ENCODE measurements at places on chromosomes 7 and 10. TPM values are rescaled to one million over a fixed set of nuclear protein-coding genes. Genes with fewer than 3 reads are reported as not detected.

The RBP4 gene
- 255 TPM for total RNA-seq

DNA sequence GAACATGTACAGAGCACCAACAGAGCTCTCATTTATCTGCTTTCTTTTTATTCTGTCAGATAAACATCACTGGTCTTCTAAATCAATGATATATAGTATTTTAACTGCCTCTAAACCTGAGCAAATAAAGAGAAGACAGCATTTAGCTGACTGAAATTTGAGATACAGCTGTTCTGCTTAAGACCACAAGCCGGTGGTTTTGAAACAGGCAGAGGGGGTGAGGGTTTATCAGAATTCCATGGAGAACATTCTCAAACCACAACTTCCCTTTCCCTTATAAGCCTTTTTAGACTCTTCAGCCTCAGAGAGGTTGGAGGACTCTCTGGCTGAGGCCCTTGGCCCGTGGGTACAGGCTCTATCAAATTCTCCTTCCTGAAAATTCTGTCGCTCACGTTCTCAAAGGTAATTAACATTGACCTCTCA lies 87.4 kb upstream of the RSU1 start:
- no peak for DNase-seq

The FKBP6 gene
- not detected for total RNA-seq

GRCh38 chr10:68155615-68156210 lies 46.4 kb downstream of the MYPN start:
- DNase-seq, result no peak

The SEMA3A gene
- total RNA-seq, result 55.4 TPM

DNA sequence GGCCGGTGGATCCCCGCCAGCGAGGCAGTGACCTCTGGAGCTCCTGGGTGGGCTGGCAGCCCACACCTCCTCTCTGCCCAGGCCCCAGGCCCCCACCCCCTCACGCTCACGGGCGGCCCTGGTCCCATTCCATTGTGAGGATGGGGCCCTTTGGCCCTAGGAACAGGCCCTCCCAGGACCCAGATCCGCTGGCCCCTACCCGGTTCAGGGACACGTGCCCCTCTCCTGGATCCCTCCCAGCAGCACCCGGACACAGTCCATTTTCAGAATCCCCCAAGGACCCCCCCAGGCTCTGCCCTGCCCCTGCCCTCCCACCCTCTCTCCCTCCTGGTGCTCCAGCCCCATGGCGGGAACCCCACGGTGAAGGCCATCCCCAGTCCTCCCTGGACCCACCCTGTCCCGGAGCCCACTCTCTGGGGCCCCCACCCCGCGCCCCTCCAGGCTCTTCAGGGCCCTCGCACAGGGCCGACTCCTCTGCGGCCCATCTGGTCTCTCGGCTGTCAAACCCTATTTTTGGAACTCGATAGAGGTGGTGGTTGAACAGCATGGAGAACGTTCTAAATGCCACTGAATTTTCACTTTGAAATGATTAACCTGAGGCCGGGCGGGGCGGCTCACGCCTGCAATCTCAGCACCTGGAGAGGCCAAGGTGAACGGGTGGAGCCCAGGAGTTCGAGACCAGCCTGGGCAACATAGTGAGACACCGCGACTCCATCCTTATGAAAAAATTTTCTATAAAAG lies 8.1 kb downstream of the ADAP1 start:
- peak; percentile 74 for DNase-seq

- no peak for DNase-seq
These were observed 140.7 kb downstream of the ICA1 start for GRCh38 chr7:8121243-8121642.

GRCh38 chr10:3473271-3473670 lies 300.7 kb upstream of the PITRM1 start:
- DNase-seq, result no peak

DNA sequence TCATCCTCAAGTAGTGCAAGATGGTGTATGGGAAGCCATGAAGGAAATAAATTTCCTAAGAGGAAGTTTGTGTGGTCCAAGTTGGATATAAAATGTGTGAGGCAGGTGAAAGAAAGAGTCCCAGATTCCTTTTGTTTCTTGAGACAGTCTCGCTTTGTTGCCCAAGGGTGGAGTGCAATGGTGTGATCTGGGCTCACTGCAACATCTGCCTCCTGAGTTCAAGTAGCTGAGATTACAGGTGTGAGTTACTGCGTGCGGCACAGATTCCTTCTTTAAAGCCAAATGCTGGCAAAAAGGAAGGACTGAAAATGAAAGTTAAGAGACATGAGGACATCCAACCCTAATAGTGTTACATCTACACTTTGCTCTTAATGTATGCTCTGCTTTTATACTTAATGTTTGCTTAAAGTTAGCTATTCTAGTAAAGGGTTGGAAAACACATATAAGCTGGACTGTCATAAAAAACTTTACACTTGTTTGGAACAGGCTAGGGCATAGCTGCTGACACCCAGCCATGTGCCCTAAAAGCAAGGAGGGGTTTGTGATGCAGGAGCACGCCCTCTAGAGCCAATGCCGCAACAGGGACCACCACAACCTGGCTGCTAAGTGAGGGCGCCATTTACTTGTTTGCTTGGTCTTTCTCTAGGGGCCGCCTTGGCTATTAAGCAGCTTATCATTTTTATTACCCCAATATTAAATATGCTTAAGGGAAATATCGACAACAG lies 34.5 kb downstream of the CLEC2L start:
- DNase-seq, result no peak

DNA sequence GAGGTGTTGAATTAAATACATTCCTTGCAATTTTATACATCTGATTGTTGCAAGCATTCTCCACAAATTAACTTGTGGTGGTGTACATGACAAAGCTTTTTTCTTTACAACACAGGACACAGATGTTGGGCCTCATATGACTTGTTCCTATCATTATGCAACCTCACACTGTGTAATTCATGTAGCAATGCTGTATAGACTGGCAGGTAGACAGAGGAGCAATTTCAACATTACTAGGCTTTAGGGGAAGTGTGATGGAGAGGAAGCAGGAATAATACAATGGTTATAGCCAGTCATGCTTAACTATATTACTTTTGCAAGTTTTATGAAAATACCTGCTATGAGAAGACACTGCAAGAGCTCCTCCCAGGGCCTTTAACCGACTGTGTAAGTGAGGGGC lies 832.1 kb downstream of the CNTNAP2 start:
- no peak for DNase-seq

- no peak for DNase-seq
These were observed 14.4 kb downstream of the SPOCK2 start for GRCh38 chr10:72073708-72074573.

The SPAM1 gene
- not detected for total RNA-seq

The GIMAP5 gene
- total RNA-seq, result not detected

The SCART1 gene
- 0.73 TPM for total RNA-seq

- DNase-seq, result peak; percentile 55
These were observed 3.6 kb upstream of the ARID5B start for GRCh38 chr10:61897671-61898434.

DNA sequence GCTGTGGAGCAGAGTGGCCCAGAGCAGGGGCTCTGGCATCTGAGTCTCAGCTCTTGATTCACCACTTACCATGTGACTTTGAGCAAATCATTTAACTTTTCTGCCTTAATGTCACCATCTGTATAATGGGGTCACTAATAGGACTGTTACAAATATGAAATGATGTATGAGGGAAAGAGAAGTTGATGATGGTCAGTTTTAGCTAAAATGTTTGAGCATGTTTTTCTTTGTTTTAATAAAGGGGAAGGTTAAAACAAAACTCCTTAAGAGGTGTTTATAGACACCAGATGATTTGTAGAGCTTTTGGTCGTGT lies 81.0 kb downstream of the CCNY start:
- DNase-seq, result no peak

DNA sequence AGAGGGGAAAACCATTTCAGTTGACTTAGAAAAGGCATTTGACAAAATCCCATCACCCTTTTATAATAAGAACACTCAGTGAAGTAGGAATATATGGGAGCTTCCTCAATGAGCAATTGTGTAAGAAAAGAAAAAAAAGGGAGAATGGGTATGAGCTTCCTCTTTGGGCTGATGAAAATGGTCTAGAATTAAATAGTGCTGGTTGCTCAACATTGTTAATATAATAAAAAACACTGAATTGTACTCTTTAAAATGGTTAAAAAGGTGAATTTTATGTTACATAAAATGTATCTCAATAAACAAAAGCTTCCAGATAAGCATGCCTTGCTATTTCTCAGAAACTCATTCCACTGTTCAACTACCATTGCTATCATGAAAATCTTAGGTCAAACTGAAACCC lies 40.6 kb downstream of the LRRC17 start:
- no peak for DNase-seq

GRCh38 chr7:34298492-34299013 lies 359.5 kb upstream of the NPSR1 start:
- no peak for DNase-seq

DNA sequence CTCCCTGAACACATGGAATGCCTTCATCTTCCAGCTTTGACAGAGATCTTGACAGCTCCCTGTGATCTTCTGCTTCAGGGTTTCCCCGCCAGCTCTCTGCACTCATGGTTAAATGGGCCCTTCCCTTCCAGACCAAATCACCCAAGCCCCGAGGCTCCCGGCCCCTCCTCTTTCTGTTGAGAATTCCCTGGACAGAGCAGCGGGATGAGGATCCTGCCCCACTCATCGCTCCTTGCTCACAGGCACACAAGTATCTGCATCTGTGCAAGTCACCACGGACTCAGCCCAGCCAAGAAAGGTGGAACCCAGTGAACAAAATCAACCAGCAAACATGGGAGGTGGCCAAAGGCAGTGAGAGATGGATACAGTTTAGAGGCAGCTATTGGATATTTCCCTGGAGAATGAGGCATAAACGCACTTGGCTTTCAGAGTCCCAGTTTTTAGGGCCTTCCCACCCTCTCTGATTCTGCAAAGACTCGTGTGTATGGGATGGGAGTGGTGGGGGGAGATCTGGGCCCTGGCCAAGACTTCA lies 37.7 kb upstream of the CXCL12 start:
- DNase-seq, result no peak

DNA sequence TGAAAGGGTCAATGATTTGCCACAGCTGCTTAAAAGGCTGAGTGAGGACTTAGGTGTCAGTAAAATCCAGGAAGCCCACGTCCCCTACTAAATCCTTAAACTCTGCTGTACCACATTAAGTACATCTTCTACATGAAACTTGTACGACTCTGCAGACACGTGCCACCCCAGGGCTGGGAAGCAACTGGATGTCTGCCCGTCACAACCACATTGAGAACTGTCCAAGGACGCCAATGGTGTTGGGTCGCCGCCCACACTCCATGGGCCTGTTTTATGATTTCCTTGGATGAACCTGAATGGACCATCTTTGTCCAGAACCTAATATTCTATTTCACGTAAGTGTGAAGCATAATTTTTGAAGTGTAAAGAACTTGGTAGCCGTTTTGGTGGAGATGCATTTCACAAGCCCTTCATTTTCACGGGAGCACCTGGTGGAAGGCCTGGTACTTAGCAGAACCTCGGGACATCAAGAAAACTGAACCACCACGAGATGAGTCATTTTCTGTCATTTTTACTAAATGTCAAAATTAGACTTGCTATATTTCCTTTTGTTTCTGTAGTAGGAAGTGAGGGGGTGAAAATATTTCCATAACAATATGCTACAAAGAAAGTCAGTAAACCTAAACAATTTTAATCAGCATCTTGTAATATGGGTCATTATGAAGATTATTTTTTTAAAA lies 134.9 kb downstream of the SFMBT2 start:
- no peak for DNase-seq

DNA sequence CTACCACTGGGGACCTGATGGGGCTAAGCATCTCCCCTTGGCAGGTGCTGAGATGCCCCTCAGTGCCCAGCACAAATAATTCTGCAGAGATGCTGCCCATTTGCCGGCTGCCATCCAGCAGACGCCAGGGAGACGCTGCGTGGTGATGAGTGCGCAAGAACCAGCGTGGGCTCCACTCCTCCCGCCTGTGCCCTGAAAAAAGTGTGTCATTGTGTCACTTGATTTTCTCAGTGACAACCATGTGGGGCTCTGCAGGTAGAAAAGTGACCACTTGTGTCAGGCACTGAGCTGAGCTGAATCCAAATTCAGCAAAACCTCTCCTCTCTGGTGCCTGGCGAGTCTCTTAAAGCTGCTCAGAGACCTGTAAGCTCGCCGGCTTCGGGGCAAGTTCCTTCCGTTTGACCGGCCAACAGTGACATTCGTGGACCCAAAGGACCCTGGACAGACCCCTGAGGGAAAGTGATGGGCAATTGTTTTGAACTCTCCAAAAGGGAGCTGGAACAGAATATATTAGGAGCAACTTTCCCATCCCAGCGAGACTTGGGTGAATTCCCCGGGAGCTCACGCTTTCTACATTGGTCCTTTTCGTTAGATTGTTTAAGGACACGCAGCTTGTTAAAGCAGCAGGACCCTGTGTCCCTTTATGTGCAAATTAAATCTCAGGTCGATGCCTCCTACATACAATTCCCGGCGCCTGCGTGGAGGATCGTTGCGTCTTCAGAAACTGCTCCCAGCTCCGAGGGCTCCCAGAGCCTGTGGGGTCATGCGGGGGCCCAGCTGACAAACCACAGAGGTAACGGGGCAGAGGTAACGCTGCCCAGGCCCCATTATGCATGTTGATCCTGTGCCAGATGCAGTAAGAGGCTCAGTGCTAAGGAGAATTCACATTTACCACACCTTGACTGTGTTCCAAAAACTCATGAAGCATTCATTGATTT lies 332.7 kb downstream of the ADARB2 start:
- DNase-seq, result no peak

DNA sequence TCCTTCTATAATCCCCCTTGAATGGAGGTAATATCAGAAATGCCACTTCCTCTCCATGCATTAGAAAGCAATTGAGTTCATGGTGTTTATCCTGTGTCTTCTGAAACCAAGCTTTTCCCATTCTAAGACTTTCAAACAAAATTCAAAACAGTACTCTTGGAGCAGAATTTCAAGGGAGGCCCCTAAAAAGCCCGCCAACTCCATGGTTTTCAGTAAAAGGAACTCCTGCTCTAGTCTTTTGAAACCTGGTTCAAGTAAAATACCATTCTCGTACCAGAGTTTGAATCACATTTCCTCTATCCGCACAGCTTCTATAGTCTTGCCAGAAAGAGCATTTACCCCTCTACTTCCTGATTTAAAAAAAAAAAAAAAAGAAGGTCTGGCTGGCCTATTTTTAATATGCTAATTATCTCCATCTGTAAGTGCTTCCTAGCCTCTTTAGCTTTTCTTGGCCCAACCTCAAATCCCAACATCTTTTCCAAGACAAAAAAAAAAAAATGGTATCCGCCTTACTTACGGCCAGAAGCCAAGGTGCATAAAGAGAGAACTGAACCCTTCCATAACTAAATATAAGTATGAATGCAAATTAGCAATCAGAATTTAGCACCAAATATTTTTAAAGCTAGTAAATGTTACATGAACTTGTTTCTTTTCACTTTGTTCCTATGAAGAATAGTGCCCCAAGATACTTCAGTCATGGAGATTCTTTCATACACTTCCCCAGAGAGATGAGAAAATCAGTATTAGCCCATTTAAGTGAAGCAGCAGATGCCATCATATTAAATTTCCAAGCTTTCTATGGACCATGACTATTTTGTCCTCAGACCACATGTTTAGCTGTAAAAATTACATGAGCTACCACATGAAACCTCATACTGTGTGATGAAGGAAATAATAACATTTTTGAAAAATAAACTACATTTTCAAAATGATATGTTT lies 199.9 kb upstream of the FAM3C start:
- DNase-seq, result no peak

GRCh38 chr7:88314061-88314491 lies 7.4 kb upstream of the STEAP4 start:
- no peak for DNase-seq

Measured in Caco-2 (cell line).